ENCODE measurements at places on chromosomes 1 and 21.
A peak's percentile ranks its signal among the peaks of the same experiment; 100 is the strongest.

- DNase-seq = no peak
Measured at GRCh38 chr1:183281039-183281438, 95.0 kb downstream of the LAMC2 start.

GRCh38 chr1:1313500-1314236 lies 5.3 kb downstream of the PUSL1 start:
- DNase-seq = no peak

- no peak for DNase-seq
Measured at GRCh38 chr1:163774401-163774945, 452.7 kb downstream of the NUF2 start.

GRCh38 chr1:84171481-84171880 lies 27.4 kb downstream of the PRKACB start:
- no peak for DNase-seq

- peak; percentile 53 for DNase-seq
Measured at GRCh38 chr1:206907304-206907991, 10.2 kb downstream of the IL24 start.

DNA sequence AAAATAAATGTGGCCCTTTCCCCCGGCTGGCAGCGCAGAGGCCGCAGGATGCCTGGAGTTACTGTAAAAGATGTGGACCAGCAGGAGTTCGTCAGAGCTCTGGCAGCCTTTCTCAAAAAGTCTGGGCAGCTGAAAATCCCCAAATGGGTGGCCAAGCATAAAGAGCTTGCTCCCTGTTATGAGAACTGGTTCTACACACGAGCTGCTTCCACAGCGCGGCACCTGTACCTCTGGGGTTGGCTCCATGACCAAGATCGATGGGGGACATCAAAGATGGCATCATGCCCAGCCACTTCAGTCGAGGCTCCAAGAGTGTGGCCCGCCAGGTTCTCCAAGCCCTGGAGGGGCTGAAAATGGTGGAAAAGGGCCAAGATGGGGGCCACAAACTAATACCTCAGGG lies 95.9 kb downstream of the LRIG2 start:
- no peak for DNase-seq

DNA sequence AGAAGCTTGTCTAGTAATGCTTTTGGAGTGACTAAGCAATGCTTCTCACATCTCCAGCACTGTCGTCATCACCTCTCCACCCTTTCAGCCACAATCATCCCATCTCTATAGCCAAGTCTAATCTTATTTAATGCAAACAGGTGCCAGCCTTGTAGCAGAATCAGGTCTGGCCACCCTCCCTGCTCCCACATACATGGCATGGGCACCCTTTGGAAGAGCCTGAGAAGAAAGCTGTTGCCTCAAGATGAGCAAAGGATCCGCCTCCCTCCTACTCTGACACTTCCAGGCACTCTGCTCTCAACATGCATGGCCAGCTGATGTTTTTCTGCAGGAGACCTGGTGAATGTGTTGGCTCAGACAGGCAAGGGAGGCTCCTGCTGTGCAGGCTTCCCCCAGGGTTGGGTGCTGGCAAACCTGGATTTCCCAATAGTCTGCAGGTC lies 113.1 kb upstream of the GRIK3 start:
- no peak for DNase-seq

GRCh38 chr1:214420833-214421232 lies 130.6 kb downstream of the PTPN14 start:
- DNase-seq = no peak

- DNase-seq = no peak
Measured at GRCh38 chr1:8216005-8216404, 101.9 kb upstream of the SLC45A1 start.

GRCh38 chr1:35544976-35545375 lies 12.2 kb downstream of the KIAA0319L start:
- peak; percentile 64 for DNase-seq

DNA sequence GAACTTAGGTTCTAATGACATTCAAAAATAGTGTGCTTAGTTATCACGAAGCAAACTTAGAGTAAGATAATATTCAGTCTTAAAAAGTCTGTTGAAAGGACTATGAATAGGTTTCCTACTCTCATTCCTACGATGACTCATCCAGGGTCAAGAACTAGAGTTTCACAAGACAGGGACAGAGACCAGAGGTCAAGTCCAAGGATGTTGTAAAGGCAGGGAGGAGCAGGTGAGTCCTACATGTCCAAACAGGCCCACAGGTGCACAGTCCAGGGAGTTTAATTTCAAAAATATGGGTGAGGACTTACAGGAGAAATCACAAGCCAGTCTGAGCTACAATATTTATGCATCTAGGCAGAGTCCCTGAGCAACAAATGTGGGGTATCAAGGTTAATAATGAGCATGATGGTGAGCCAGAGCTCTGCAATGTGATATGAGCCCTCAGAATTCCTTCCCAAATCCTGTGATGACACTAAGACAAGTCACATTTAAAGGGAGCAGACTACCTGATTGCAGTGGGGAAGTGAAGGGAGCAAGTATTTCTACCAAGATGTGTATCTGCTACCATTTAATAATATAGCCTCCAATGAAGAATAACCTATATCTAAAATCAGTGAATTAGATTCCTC lies 100.0 kb upstream of the NRIP1 start:
- no peak for DNase-seq

- DNase-seq = no peak
Measured at GRCh38 chr1:161733526-161733925, 12.2 kb downstream of the FCRLB start.

- DNase-seq = no peak
Measured at GRCh38 chr21:45078877-45079281, 4.5 kb downstream of the ADARB1 start.
